ENCODE measurements at places on chromosomes 11 and 22. TPM values are rescaled to one million over a fixed set of nuclear protein-coding genes. Genes with fewer than 3 reads are reported as not detected.

The MIAT gene
- 0.29 TPM for total RNA-seq

The CNIH2 gene
- total RNA-seq, result 1.6 TPM

The FDXACB1 gene
- 1.3 TPM for total RNA-seq

The P2RX3 gene
- total RNA-seq, result 0.05 TPM

The L3MBTL2 gene
- 19.4 TPM for total RNA-seq

The CCDC88B gene
- total RNA-seq, result 14.3 TPM

The MMP7 gene
- 24.6 TPM for total RNA-seq

The MUC5AC gene
- 2.3 TPM for total RNA-seq

The PUS3 gene
- total RNA-seq, result 7.3 TPM

The POTEH gene
- not detected for total RNA-seq

The TNNT3 gene
- total RNA-seq, result not detected

The UPK3A gene
- total RNA-seq, result not detected

The RHOD gene
- total RNA-seq, result 51.6 TPM

The MTFP1 gene
- total RNA-seq, result 73.3 TPM

The ANKK1 gene
- total RNA-seq, result not detected

The CEP126 gene
- total RNA-seq, result 3.7 TPM

The CHRDL2 gene
- total RNA-seq, result 4.8 TPM

The NEFH gene
- total RNA-seq, result 0.10 TPM

The YPEL4 gene
- total RNA-seq, result 0.27 TPM

The OR6T1 gene
- total RNA-seq, result not detected

Measured in A549 treated with CORT108297 at 1 μM for 4 hours (cell line).